ENCODE measurements at places on chromosomes 2 and 18.

- no peak for DNase-seq
Measured at GRCh38 chr2:192245329-192245728, 50.6 kb upstream of the TMEFF2 start.

- DNase-seq = no peak
Measured at GRCh38 chr2:161029321-161029720, 130.9 kb upstream of the TANK start.

GRCh38 chr2:162029287-162029901 lies 44.6 kb downstream of the DPP4 start:
- no peak for DNase-seq

DNA sequence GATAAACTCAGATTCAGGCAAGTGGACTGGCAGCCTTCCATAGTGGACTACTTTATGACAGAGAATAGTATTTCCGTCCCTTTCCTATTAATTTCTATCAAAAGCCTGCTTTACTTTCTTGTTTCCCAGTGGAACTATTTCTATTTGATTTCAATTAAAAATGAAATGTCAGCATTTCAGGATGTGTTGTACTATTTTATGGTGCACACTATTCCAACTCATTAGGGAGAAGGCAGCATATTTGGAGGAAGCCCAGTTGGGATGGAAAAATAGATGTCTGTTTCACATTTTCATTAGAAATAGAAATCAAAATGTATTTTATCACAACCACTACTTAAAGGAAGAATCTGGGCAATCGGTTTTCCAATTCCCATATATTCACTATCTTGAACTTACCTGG lies 37.9 kb upstream of the TCF4 start:
- no peak for DNase-seq

DNA sequence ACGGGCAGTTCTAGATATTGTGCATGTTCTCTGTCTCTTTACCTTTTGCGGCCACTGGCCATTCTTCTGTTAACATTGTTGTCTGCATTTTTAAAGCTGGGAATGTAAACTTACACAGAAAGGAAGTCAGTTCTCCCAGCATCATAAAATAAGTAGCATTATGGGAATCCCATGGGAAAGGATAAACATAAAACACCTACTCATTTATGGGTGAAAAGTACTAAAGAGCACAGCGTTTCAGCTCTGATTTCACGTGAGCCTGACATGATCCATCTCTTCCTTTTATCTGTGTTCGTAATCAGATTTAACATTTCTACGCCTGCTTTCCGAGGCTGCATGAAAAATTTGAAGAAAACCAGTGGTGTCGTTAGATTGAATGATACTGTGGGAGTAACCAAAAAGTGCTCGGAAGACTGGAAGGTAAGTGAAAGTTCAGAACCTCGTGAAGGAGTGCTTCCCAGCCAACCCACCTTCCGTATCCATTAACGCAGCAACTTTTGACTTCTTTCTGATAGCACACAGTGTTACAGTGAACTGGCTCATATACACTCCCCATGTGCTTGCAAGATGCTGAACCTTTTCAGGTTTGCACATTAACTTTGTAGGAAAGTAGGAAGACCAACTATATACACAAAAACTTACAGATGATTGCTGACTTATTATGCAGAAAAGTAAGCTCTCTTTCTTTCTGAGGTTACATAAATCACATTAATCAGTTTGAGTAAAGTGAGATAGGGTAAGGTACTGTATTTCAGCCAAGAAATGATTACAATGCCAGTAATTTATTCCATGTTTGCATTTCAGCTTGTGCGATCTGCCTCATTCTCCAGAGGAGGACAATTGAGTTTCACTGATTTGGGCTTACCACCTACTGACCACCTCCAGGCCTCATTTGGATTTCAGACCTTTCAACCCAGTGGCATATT lies 86.5 kb upstream of the TTC39C start:
- no peak for DNase-seq

GRCh38 chr2:151946250-151946884 lies 118.1 kb upstream of the ARL5A start:
- no peak for DNase-seq

DNA sequence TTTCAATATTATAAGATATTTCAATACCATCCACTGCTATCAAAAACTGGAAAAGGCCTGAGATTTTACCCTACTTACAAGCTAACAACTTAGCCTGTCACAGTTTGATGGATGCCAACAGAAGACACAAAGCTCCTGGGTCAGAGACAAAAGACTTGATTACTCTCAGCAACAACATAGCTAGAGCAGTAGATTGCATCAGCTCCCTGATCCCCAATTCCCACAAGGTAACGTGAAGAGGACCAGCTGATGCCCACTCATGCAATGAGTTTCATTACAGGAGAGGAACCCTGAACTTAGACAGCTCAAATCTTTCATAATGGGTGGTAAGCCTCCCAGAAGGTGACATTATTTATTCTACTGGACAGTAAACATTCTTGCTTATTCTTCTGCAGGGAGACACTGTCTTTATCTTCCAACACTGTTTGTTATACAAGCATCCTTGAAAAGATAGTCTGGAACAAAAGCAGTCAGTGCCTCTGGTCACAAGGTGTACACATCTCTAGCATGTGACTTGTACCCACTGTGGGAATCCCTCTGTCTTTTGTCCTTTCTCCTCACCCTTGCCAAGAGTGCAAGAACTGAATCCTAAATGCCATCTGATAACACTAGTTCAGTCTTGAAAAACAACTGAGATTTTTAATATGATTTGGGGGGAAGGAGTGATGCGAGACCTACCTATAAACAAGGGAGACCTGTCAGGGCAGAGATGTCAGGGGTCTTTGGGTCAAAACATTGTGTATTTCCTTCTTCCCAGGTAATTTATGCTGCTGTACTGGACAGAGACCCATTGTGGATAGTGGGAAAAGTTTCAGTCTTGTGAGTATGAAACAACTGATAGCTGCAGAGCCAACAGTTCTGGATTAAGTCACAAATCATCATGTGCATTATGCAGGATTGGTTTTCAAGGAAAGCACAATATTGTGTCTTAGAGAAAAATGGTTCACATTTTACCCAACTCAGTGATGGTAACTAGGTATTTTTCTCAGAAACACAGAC lies 102.4 kb downstream of the AOX1 start:
- DNase-seq = no peak

DNA sequence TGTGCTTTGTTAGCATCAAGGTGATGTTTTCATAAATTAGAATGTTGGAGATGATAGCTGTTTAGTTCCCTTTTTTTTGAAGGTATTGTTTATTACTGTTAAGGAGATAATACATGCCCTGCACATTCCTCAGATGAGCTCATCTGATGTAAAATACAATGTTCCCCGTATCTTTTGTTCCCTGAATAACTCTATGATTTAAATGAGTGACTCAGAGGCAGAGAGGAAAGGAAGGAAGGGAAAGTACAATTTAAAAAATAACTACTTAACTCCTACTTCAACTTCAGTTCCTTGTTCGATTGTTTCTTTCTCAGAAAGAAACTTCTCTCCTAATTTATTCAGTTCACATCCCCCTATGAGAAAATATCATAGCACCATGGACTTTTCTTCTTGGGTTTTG lies 208.7 kb downstream of the KCNE4 start:
- no peak for DNase-seq

DNA sequence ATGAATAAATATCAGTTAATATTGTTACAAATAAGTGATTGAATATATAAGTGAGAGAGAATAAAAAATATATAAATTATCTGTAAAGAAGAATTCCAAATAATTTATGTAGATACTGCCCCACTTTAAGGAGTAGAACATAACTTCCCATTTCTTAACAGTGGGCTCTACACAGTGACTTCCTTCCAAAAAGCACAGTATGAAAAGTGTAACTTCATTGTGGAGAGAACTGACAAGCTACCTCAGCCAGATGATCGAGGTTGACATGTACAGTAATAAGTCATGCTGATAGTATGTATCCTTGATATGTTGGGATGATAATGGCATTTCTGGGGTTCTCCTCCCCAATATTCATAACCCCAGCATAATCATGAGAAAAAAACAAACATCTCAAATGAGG lies 191.9 kb upstream of the FN1 start:
- DNase-seq = no peak

- DNase-seq = no peak
Measured at GRCh38 chr18:23403310-23403709, 49.8 kb upstream of the RIOK3 start.

DNA sequence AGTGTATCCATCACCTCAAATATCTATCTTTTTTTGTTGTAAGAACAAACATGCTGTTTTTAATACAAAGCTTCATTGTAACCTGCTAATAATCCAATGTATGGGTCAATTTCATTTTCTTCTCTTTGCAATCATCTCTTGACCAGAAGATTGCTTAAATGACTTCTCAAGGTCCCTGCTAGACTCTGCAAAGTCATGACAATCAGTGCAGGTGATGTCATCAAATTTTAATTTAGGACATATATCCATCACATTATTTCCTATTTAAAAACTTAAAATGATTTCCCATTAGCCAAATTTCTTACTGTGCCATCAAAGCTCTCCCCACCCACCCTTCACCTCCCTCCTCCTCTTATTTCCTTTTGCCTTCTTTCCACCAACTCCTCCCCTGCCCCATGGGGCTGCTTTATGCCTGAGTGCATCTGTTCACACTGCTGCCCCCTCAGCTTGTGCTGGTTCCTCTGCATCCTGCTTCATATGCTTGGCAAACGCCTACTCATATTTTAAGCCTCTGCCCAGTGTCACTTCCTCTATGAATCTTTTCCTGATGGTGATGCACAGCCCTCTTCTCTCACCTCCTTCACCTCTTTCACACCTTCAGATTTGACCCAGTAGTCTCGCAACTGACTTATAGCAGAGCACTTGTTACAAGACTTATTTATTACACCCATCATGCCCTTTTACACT lies 20.3 kb downstream of the PLEK start:
- peak; percentile 80 for DNase-seq

GRCh38 chr2:142134911-142135310 lies 4.1 kb upstream of the LRP1B start:
- DNase-seq = no peak

DNA sequence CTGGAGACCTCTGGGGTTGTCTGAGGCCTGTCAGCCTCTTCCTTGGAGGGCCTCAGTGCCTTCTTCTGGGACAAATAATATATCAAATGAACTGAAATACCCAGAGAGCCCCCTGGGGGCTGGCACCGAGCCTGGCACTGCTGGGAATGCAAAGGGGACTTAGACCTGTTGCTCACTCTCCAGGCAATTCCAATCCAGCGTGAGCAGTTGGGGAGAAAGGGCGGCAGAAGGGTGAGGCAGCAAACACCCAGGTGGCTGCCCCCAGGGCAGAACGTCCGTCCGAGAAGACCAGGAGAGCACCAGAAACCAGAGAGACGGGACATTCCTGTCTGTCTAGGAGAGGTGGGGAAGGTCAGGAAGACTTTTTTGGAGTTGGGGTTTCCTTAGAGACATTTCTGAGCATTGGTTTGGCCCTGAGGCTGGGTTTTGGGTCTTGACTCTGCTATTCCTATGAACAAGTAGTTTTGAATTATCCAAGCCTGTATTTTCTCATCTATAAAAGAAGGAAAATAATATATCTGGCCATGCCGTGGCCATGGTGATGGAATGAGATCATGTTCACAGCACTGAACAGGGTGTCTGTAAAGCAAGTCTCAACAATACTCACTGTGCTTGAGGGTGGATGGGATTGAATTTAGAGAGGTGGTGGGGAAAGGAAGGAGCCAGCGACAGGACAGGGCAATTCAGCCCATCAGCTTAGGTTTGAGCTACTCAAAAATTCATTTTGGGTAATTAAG lies 44.3 kb upstream of the ZBTB7C start:
- no peak for DNase-seq

GRCh38 chr2:58215429-58215828 lies 25.7 kb downstream of the FANCL start:
- no peak for DNase-seq

DNA sequence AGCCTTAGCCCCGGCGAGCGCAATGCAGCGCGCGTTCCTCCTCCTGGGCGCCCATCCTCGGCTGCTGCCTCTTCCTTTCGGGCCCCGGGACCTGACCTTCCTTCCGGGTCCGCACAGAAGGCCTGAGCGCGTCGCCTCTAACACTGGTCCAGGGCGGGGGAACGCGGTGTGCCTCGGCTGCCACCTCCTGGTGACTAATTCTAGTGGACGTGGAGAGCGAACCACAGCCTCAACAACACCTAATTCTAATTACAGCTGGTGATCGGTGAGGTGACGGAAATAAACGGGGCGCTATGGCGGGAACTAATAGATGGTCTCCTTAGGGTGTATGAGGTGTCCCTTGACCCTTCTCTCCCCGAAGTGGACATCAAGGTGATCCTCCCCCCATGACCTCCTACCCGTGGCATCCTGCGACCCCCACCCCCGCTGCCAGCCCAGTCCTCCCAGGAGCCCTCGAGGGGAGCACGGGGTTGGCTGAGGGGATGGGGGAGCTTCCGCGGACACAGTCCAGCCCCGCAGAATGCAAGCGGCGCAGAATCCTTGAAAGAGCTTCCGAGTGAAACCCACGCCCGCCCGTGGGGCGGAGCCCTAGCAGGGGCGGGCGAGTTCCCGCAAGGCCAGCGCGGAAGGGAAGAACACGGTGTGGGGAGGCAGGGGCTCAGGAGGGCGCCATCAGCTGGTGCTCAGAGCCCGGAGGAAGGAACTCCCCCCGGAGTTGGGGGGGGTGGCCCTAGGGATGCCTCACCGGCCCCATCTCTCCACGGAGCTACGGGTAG lies 12.8 kb upstream of the HMSD start:
- peak; percentile 90 for DNase-seq

GRCh38 chr2:97774425-97774824 lies 61.0 kb downstream of the ZAP70 start:
- peak; percentile 39 for DNase-seq

DNA sequence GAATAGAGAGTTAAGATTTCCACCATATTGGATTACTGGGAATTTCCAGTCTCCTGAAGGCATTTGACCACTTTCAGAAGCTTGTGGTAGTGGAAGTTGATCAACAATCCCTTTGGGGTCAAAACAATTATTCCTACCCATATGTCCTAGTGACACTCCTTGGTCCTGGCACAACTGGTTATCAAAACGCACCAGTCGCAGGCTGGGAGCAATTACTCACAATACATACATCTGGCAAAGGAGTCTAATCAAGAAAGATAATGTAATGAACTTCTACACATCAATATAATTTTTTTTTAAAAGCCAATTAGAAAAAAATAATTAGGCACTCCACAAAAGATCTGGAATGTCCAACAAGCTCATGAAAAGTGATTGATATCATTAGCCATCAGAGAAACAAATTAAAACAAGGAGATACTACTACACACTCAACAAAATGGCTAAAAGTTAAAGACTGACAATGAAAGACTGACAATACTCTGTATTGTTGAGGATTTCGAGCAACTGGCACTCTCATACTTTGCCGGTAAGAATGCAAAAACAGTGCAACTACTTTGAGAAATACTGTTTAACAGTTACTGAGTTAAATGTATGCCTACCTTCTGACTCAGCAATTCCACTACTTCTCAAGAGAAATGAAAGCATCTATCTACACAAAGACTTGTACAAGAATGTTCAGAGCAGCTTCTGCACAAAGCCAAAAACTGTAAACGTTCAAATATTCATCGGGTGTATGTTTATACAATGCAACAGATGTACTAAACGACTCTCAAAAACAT lies 2.0 kb downstream of the INO80C start:
- DNase-seq = no peak

GRCh38 chr2:187136646-187137045 lies 287.7 kb upstream of the ZSWIM2 start:
- no peak for DNase-seq

GRCh38 chr2:109499566-109499965 lies 114.2 kb downstream of the SEPTIN10 start:
- DNase-seq = no peak
